Epithelial cell of prostate (primary cell): ENCODE measurements at places on chromosomes 1 and 21.
A peak's percentile ranks its signal among the peaks of the same experiment; 100 is the strongest.

DNA sequence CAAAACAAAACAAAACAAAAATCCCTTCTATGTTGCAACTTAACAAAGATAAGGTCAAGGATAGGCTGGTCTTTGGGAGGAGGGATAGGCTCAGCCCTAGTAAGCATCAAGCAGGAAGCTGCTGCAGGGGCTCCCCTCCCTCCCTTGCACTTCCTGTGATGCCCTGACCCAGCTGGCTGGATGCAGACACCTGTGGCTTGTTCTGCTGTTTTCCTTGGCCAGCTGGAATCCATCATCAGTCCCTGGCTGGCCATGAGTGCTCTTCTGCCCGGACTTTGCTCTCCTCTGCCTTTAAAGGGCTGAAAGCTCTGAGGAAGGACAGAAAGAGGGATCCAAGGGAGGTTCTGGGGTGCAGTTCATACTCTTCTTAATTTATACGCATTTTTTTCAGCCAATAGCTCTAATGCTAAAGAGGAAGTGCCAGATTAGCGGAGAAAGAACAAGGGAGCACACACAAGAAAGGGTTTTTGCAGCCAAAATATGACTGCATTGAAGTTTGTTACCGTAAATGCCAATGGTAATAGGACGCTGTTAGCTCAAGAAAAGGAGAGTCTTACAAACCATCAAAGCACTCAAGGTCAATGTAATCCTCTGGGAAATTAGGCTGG is 19.9 kb upstream of the UBE2U start:
- DNase-seq: no peak

GRCh38 chr1:99490031-99490430 is 155.9 kb upstream of the PALMD start:
- no peak for DNase-seq

DNA sequence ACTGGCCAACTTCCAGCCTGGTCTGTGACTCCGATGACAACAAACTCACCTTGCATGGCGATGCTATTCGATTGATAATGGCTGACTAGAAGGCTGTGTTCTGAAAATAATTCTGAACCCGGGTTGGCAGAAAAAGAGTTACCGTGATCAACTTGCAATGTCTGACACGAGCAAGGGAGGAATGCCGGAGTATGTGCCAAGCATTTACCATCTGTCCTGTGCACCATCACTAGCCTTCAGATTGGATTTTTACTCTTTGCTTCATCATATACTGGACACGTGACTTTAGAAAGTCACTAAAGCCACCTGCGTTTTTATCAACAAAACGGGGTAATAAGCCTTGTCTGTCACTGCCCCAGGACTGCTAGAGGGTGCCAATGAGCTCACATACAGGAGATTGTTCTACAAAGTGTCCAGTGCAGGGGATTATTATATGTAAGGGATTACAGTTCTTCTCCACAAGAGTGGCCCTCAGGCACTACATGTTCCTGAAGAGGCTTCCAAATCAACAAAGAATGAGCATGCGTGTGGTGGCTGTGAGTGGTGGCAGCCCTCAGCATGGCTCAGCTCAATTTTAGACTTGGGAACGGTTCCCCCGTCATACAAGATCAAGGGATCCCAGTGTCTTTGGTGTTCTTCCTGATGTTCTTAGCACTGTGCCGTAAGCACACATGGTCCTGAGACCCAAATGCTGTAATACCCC is 35.8 kb downstream of the SSBP3 start:
- DNase-seq: no peak

DNA sequence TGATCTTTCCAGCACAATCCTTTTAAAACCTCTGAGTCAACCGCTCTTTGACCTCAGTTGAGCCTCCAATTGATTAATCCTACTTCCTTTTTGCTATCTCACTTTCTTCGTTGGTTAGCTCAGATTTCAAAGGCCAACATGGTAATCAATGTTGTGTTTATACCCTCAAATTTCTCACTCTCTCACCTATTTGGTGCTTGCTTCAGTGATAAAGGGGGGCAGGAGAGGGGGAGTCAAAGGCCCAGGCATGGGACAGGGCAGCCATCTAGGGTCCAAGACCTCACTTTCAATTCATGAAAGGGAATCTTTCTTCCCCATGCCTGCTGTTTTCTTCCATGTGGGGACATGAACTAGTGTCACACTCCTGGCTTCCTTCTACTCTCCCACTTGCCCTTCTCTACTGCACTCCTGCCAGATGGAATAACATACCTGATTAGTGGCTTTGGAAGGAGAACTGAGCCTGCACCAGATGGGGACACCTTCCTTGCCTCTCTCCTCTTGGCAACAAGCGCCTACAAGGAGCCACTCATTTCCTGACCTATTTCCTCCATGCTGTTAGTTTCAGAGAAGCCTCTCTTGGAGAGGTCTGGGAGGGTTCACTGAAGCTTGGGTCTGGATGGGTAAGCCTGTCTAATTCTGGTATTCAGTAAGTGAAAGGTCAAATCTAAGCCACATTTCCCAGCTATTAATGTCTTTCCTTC is 73.3 kb upstream of the ARHGAP29 start:
- no peak for DNase-seq

- no peak for DNase-seq
Measured at GRCh38 chr1:181765451-181766026, 282.2 kb downstream of the CACNA1E start.

DNA sequence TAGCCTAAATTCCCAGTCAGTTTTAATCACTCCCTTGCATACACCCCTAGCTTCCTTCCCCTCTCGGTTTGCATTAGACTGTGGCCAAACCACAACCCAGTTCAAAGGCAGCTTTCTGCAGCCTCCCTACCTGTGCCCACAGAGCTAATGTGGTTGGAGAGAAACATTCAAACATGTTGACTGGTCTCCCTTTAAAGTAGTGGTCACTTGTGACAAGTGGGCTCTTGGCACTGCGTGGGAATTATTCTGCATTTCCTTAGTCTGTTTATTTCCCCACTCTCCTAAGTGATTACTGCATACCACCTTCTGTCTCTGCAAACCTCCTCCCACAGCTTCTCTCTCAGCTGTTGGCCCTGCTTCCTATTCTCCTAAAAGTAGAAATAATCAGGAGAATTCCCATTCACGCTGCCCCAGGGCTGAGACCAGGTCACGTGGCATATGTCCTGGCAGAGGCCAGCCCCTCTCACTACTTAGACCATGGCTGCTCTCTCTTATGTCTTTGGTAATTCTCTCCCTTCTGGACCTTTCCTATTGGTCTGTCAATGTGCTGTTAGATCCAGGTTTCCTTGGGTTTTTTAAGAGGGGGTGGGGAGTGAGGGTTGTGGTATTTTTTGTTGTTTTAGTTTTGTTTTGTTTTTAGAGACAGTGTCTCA is 38.4 kb upstream of the CD101 start:
- no peak for DNase-seq

DNA sequence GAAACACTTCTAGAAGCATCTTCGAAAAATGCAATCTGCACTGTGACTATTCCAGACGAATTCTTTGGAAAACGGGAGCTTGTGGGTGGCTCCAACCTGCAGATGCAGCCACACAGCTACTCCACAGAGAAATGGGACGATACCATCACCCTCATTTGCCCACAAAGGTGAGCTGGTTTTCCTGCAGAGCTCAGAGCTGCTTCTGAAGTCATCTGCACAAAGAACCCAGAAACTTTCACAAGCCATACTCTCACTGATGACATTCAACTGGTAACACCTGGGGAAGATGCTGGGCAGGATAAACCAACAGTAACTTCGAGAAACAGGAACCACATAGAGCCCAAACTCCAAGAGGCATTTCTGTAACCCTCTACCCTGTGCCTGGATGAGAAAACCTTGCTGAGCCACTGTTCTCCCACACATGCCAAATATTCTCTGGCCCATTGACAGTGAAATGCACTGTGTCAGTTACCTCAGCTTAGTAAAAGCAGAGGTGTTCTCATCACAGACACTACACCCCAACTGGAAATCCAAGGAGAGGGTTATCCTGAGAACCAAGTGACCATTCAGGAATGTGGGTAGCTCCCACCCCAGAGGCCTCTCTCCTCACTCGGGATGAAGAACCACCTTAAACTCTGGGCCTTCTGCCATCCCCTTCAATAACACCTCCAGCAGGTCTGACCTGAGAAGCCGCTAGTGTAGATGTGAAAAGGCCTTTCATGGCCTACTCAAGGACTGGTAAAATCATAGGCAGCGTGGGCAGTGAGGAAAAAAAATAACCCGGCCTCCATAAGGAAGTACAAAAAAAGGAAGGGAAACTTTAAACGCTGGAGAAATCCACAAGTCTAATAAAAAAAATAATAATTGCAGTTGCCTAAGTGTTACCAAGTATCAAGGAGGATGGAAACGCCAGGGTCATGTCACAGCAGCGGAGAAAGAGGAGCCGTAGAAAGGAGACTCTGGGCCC is 56.7 kb downstream of the HSF2BP start:
- no peak for DNase-seq

DNA sequence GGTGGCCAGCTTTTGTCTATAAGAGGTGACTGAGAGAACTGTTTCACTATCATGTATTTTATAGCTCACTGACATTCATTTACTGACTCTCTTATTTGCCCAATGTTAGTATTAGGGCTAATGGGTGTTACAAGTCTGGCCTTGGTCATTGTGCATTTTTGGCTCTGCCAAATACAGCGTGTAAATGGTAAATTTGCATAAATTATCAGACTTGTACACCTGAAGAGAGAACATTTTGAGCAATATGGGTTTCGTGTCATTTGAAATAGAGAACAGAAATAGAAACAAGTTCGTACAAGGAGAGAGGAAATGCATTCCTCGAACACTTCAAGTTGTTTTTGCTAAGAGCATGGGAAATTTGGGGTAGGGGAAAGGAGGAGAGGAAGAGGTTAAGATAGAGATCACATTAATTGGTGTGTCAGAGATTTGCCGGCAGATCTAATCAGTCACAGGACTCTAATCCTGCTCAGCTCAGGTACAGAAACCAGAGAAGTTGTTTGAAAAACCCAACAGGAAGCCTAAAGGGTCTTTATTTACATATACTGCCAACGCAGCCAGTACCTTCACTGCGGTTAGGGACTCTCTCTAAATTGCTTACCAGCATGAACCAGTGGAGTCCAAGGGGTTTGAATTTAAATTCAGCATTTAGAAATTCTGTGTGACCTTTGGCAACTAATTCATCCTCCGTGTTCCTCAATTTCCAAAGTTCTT is 261.5 kb downstream of the GPATCH2 start:
- DNase-seq: peak; percentile 12

DNA sequence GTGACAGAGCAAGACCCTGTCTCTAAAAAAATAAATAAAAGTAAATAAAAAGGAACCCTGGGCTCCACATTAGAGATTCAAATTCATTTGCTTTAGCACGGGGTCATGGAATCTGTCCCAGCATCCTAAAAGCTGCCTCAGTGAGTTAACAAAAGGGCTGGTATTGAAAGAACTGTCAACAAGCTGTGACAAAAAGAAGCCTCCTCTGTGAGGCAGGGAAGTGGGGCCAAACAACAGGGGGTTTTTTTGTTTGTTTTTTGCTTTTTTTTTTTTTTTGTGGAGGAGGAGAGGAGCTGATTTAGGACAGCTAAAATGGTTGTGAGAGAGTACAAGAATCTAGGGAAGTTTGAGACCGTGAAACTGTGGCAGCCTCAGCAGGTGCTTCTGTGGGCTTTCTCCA is 115.7 kb downstream of the LIPI start:
- no peak for DNase-seq

DNA sequence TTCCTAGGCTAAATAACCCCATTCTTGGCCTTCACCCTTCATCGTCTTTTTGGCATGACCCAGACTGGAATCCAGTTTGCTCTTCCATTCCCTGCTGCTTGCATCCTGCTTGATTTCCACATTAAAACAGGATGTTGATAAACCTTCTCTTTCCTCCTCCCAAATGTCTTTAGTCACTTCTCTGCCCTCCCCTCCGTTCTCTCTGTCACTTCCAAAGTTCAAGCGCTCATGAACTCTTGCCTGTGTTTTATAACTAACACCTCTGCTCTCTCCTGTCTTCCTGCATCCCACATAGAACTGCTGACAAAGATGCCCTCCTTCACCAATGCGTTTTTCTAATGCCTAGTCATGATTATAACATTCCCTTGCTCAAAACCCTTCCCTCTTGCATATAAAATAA is 65.6 kb upstream of the SLC44A3 start:
- DNase-seq: no peak

- no peak for DNase-seq
Measured at GRCh38 chr21:42556476-42556875, 42.8 kb downstream of the SLC37A1 start.

GRCh38 chr1:2496087-2496622 is 20.1 kb downstream of the PLCH2 start:
- no peak for DNase-seq
